NCI-H1436 treated with DMSO at 0.1 percent for 48 hours (cell line): ENCODE measurements at places on chromosomes 1 and 21.

GRCh38 chr1:73947009-73947408 is 251.0 kb downstream of the LRRIQ3 start:
- no peak for DNase-seq

DNA sequence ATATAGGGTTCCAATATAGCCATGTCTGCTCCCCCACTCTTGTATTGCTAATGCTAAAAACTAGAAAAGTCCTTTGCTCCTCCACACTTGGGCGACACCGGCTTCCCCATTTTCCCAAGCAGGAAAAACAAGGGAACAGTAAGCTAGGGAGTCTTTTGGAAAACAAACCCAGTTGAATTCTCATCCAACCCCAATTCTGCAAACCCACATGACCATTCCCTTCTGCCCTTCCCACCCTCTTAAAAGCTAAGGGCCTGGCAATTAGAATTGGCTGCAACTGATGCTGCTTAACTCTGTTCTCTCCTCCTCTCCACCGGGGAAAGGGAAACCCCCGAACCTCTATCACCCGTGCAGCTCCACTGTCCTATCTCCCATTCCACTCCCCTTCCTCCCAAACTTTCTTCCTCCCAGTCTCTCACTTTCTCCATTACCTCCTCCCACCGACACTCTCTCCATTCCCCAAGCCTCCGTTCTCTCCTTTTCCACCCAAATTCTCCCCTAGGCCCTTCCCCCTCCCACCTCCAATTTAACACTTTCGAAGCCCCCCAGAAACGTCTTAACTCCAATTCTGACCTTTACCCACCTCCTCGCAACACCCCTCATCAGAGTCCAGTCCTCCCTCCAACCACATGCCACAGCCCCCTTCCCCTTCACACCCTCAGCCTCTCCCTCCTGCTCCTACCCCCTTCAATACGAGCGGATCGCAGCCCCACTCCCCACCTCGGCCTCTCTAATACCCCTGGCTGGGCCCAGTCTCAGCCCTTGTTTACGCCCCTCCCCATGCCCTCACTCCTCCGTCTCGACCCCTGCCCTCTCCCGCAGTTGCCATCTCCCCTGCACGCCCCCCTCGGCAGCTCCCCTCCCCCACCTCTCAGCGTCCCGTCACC is 701 bp downstream of the DEDD start:
- DNase-seq, result no peak

DNA sequence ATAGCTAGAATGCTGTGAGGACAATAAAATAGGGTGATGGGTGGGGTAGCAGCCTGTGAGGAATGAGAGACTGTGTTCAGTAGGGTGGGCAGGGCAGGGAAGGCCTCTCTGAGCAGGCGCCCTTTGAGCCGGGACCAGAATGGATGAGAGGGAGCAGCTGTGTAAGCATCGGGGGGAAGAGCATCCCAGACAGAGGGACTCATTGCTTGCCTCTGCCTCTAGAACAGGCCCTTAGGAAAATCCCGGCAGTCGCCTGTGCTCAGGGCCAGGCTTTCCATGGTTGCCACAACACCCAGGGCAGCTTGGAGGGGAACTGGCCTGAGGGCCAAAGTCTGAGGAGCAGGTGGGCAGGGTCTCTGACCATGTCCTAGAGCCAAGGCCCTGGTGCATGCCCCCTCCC is 774 bp downstream of the SLC2A7 start:
- DNase-seq, result no peak

- no peak for DNase-seq
Observed at GRCh38 chr1:232440325-232441035, 189.5 kb downstream of the SIPA1L2 start.

- DNase-seq, result no peak
Observed at GRCh38 chr1:231844986-231845502, 218.5 kb downstream of the DISC1 start.

DNA sequence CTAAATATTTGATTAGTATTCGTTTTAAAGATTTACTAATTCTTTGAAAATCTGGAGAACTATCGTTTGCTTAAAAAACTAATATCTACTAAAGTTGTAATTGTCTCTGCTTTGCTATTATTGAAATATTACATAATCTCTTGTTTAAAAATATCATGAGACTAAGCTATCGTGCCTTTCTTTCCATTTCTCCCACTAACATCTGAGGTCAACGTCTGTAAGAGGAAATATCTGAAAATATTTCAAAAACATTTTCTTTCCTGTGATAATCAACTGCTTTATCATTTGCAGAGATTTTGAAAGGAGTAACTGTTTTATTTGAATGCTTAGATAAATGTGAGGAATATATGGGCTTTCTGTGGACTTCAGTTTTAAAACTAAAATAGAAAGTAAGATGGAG is 694.1 kb downstream of the USP25 start:
- DNase-seq, result no peak

- no peak for DNase-seq
Observed at GRCh38 chr21:39847877-39848276, 19.4 kb upstream of the PCP4 start.

- DNase-seq, result no peak
Observed at GRCh38 chr1:25922971-25923552, 16.8 kb upstream of the STMN1 start.

DNA sequence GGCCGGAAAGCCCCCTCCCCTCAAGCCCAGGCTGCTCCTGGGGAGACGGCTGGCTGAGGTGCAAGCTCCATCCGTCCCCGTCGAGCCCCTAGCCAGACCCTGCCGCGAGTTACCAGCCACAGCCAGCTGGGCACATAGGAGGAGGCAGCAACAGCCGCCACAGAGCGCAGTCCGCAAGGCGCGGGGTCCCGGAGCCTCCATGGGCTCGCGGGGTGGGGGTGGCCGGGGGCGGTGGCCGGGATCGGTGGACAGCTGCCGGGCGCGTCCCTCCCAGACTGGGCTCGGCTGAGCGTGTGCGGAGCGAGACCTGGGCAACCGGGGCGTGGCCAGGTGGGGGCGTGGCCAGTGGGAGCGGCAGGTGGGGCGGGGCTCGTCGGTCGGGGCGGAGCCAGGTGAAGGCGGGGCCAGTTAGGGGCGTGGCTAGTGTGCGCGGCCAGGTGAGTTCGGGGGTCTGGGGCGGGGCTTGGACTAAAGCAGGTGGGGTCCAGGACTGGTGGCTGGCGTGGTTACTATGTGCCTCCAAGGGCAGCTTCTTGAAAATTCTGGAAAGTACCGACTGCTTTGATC is at the start of gene CD164L2:
TSS of gene CD164L2 (minus strand) at position 295 of the 567 bp plus-strand sequence. CDS start at position 201, 94 bp downstream.
- no peak for DNase-seq

DNA sequence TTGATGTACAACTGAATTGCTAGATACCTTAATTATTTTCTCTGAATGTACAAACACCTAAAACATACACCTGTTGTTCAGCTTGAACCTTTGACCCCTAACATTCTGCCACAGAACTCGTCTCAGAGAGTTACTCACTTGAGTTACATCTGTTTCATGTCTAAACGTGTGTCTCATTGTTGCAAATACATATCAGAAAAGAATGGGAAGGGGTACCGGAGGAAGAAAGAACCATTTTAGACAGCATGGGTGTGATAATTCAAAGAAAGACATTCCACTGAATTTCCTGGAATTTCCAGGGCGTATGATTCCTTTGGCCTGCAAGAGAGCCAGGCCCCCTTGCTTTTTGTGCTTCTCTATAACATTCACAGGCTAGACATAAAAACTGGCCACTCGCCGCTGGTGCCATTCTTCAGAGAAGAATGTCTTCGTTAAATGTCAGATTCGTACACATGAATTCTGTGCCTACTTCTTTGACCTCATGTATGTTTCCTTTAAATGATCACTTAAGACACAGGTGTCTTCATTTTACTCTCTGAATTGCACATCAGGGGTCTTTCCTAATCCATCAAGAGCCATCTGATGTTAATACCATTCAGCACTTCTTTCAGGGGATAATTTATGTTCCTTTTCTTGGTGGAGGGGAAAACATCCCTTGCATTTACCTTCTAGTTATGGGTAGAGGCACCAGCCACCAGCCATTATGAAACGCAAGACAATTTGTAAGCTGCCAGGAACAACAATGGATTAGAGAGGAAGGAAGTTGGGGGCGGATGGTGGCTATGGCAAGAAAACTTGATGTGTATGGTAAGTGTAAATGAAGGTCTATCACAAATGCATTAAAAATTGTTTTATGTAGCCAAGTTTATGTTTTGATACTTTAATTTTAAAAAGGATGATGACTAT is 12.7 kb downstream of the ATF3 start:
- no peak for DNase-seq

DNA sequence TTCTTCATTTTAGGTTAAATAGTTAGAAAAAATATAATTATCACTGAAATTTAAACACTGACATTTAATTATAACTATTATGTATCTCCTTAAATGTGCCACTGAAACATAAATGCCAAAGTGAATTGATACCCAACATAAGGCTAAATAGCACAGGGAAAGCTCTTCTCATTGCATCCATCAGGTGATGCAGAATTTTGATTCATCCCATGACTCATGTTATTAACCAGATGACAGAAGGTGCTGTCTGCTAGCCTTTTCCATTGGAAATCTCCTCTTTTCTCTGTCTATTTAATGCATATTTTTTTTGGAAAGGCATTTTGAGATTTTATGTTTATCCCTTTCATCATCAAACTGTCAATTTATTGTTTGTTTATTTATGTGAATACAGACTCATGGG is 136.8 kb downstream of the KCNK2 start:
- DNase-seq, result no peak

DNA sequence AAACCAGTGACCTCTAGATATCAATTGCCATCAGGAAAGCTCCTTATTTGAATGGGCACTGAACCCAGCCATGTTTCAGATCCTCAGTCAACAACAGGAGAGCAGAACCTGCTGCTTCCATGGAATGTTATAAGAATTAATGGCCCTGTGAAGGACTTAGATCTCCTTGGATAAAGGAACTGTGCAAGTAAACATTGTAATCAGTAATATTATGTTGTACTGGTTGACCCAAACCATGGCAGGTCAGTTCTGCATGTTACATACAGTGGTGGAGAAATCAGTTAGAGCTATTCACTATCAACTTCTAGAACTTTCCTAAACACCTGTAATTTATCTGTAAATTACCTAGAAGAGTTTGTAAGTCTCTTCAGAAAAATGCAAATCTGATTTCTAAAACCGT is 11.2 kb upstream of the CLDN8 start:
- no peak for DNase-seq

- no peak for DNase-seq
Observed at GRCh38 chr21:40299451-40299850, 432.2 kb downstream of the PCP4 start.

DNA sequence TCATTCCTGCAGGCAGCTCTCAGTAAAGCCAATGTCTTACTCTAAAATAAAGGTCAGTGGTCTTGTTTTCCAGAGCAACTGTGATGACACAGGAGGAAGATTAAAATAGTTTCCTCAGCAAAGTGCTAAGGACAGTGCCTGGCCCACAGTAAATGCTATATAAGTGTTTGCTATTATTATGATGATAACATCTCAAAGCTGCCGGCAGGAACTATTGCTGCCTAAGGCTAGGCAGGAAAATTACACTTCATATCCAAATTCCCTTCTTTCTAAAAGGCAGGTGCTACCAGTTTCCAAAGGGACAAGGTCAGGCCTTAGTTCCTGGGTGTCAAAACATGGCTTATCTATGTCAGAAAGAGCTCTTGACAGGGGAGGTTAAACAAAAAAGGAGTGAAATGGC is 401.3 kb downstream of the HHAT start:
- DNase-seq, result no peak

DNA sequence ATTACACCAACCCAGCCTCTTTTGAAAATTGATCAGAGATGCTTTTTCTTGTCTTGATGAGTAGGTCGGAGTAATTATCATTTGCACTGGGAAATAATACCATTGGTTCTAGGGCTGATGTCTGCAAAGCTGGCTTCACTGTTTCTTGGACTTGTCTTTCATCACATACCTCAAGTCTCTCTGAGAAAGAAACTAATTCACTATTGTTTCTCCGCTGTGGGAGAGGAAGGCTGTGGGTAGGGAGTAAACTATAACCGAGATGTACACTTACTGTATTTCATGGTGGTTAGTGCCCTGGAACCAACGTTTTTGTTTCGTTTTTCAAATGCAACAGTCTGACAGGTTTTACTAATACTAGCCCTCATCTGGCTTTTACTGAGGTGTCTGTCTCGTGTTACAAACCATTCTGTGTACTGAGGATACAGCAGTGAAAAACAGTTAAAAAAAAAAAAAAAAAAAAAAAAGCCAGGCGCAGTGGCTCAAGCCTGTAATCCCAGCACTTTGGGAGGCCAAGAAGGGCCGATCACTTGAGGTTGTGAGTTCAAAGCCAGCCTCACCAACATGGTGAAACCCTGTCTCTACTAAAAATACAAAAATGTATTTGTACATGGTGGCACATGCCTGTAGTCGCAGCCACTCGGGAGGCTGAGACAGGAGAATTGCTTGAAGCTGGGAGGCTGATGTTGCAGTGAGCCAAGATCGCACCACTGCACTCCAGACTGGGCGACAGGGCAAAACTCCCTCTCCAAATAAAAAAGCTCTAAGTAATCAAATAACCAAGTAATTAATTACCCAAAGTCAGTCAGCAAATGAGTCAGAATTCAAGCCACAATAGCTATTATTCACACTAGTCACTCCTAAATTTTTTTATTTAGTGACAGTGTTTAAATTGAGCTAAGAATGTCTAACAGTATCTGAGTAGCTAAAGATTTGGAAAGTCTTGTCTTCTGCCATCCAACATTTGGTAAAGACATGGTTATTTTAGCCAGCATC is 23.3 kb downstream of the TOMM20 start:
- no peak for DNase-seq

DNA sequence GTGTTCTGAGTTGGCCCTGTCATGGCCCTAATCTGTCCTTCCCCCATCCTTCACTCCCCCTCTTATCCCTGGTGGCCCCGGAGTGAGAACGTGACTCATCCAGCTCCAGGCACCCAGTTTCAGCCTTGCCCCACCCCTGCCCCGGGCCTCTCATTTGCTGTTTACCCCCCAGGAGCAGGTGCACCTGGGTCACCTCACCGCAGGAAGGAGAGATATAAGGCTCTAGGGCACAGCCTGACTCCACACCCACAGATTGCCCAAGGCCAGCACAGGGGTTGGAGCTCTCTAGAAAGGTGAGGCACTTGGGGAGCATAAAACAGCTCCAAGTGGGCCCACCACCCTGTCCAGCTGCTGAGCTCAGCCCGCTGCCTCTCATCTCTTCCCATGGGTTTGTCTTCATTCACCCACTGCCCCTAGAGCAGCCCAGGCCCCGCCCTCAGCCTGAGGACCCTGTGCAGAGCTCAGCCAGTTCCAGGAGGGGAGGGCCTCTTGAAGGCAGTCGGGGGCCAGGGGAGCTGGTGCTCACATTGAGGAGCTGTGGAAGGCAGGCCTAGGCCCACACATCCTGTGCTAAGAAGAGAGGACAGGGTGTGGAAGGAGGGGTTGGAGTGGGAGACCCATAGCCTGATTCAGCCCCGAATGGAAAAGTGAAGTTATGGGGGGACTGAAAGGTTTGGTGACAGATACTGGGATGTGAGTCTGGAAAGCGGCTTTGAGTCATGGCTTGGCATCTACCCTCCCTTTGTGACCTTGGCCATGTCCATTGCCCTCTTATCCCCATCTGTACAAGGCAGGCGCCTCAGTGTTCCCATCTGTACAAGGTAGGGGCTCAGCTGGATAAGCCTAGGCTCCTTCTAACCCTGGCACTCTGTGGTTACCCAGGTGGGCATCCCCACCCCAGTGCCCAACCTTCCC is 16.1 kb upstream of the GPR37L1 start:
- DNase-seq, result peak; percentile 72

GRCh38 chr1:151418081-151418480 is 18.7 kb downstream of the PSMB4 start:
- DNase-seq, result no peak
